Left hindlimb (tissue), 1 donor: ENCODE measurements at places on chromosomes 12 and 14.

- DNase-seq: no peak
Measured at GRCh38 chr12:58871556-58871955, 48.7 kb downstream of the LRIG3 start.

DNA sequence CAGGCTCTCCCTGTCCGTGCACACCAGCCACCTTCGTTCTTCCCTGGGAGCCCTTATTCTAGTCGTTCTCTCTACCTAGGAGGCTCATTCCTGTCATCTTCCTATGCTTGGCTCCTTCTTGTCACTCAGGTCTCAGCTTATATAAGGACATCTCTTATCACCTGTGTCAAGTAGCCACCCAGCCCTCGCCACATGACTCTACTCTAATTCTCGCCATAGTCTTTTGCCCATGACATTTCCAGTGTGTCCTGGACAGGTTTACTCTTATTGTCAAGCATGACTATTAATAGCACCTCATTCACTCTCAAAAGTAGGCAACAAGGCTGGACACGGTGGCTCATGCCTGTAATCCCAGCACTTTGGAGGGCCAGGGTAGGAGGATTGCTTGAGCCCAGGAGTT, 175.7 kb upstream of the NUDT4 start:
- no peak for DNase-seq

DNA sequence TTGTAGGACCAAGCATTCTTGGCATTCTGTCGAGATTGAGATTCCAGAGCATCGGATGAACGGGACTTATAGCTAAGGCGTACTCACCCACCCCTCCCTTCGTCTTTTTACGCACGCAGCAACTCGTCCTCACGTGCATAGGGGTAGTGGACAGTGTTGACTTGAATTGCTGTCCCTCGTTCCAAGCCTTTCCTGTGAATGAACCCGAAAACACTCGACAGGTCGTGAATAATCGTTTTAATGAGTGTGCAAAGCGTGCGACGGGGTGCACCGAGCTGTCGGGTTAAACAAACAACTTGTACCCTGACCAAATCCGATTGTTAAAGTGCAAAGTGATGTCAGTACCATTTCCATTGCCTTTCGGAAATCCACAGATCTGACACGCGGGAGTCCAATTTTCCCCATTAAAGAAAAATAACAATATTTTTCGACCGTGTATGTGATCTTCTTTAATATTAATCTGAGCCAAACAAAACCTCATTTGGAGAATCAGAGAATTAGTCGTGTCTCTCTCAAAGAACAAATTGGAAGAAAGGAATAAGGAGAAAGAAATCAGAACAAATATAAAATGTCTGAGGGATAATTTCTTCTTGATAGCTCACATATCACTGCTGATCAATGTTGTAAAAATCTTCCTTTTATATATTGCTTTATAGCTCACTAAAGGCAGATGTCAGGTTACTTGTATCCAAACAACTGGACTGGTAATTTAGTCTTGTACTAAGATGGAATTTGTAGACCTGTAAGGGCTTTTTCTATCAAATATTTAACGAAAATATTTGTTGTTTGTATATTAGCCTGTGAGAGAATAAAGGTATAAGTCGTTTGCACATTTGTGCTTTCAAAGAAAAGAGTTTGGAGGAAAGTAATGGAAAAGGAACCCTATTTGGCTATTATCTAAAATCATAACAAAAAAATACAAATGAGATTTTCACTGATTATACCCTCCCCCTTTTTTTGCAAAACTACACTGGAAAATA, 11.8 kb downstream of the FOXG1 start:
- DNase-seq: no peak

GRCh38 chr14:72738161-72738611, 155.7 kb downstream of the DPF3 start:
- no peak for DNase-seq

DNA sequence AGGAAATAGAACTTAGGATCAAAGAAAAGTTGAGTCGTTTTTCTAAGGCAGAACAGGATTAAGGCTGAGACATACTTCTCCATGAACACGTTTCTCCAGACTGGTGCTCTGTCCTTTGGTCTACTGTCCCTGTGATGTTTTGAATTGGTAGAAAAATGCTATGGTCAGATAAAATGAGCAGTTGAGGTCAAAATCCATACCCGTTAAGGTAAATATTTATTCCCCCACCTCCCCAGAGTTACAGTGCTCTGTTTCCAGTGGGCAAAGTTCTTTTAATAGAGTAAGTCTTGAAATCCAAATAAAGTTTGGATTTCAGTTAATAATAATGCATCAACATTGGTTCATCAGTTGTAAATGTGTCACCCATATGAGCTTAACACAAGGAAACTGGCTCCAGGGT, 74.5 kb downstream of the PTHLH start:
- no peak for DNase-seq
